Muscle of leg (tissue), 16 donors: ENCODE measurements at places on chromosomes 11 and 22. TPM values are rescaled to one million over a fixed set of nuclear protein-coding genes. Genes with fewer than 3 reads are reported as not detected.

The VSTM5 gene
- 0.21 TPM for polyA plus RNA-seq

The CBL gene
- polyA plus RNA-seq, result 12.5 TPM

The APOA4 gene
- 178 TPM for polyA plus RNA-seq

The OR8G1 gene
- not detected for polyA plus RNA-seq

The OR10S1 gene
- polyA plus RNA-seq, result not detected

The CHRNA10 gene
- polyA plus RNA-seq, result 4.9 TPM

The KRTAP5-3 gene
- not detected for polyA plus RNA-seq

The OR52A1 gene
- not detected for polyA plus RNA-seq

The SLC22A6 gene
- not detected for polyA plus RNA-seq

The APOL5 gene
- polyA plus RNA-seq, result 1.7 TPM

The TECTA gene
- 1.1 TPM for polyA plus RNA-seq

The FKBP2 gene
- polyA plus RNA-seq, result 57.8 TPM

The IL10RA gene
- 3.5 TPM for polyA plus RNA-seq

The KLHL22 gene
- polyA plus RNA-seq, result 37.1 TPM

The SDHD gene
- 101 TPM for polyA plus RNA-seq

The GRK3 gene
- polyA plus RNA-seq, result 5.7 TPM

The CHRM1 gene
- not detected for polyA plus RNA-seq

The CARNS1 gene
- polyA plus RNA-seq, result 76.8 TPM

The PKP3 gene
- polyA plus RNA-seq, result 0.68 TPM

The TST gene
- 17.2 TPM for polyA plus RNA-seq

The DLAT gene
- 40.8 TPM for polyA plus RNA-seq

The GATD1 gene
- polyA plus RNA-seq, result 38.9 TPM

The WEE1 gene
- polyA plus RNA-seq, result 31.3 TPM

The STK33 gene
- polyA plus RNA-seq, result 4.0 TPM

The CCDC89 gene
- polyA plus RNA-seq, result 1.9 TPM
